ENCODE measurements at places on chromosomes 6 and 20.

GRCh38 chr6:104656235-104656634 lies 203.5 kb downstream of the HACE1 start:
- DNase-seq: no peak

- no peak for DNase-seq
These were observed 50.1 kb upstream of the SMOC2 start for GRCh38 chr6:168390749-168391420.

GRCh38 chr6:37371154-37372083 lies 17.6 kb downstream of the RNF8 start:
- DNase-seq: no peak

DNA sequence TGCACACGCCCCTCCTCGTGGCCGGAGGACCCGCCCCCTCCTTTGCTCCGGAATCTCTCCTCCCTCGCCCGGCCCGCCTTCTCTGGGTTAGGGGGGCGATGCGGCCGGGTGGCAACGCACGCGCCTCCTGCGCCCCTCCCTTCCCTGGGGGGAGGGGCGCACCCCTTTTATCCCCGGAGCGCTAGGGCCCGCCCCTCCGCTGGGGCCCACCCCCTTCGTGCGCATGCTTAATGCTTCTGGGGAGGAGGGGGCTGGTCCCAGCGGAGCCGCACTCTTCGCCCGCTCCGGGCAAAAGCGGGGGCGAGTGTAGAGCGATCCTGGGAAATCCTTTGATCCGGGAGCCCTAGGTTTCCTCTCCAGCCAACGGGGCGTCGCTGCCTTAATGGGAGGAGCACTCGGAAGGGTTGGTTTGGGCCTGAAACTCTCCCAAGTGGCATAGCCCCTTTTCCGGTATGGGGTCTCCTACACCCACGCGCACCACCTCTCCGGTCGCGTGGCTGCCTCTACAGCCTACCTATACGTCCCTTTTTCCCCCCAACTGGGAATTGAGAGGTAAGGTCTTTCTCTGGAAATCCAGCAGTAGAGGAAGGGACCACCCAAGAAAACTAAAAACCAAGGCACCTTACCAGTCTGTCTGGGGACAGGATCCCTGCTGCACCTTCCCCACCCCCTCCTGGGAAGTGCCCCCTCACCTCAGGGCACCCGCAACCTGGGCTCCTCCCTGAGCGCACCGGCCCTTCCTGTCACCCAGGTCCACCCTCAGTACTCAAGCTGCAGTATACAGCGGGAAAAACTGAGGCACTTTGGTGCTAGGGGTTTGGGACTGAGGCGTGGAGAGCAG lies 2.1 kb downstream of the SOX12 start:
- DNase-seq: peak; percentile 85

GRCh38 chr6:155448668-155449449 lies 6.8 kb downstream of the NOX3 start:
- DNase-seq: no peak

DNA sequence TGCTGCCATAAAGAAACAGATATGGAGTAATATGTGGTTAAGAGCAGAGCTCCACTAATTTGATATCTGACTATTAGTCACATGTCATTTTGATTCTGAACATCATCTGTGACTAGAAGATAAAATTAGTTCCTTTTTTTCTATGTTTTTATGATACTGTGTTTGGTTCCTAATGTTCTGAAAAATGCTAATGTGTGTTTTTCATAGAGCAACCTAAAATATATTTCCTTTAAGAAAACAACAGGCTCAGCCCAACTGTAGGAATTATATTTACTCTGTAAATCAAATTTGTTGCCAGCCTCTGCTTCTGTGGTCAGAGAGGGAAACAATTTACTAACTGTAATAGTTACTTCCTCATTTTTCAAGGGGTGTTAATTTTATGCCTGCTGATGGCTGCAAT lies 33.3 kb upstream of the TXLNB start:
- no peak for DNase-seq

- DNase-seq: no peak
These were observed 104.1 kb upstream of the TRAF3IP2 start for GRCh38 chr6:111709615-111710398.

- no peak for DNase-seq
These were observed 883 bp upstream of the DBNDD2 start for GRCh38 chr20:45407067-45407745.

DNA sequence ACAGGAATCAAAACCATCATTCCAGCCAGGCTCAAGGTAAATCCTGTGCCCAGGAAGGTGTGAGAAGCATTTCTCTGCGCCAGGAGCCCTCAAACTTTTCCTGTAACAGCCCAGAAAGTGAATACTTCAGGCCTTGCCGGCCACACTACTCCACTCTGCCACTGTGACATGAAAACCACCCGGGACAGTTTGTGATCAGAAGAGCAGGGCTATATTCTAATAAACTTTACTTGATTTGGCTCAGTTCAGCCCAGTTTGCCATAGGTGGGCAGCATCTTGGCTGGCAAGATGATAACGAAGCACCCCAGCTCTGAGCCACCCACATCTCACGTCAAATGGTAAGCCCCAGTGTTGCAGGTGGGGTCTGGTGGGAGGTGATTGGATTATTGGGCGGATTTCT lies 249.4 kb downstream of the DLL1 start:
- DNase-seq: no peak

GRCh38 chr20:51562332-51563173 lies 20.0 kb upstream of the NFATC2 start:
- peak; percentile 90 for DNase-seq

DNA sequence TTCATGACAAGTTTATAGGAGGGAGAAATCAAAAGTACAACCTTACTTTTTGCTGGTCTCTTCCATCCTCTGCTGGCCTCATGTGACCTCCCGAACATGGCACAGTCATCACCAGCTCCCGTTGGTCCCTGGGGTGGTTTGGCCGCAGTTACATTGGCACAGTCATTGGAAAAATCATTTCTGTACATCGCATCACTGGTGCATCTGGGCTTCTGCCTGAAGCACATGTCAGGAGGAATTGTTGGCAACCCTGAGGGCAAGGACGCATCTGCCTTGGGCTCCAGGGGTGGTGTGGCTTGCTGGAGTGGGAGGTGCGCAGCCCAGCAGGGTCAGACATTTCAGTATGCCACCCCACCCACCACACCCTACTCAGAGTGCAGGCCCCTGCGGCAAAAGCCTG lies 162.9 kb upstream of the SLC24A3 start:
- no peak for DNase-seq

GRCh38 chr6:41591859-41592502 lies 45.8 kb downstream of the FOXP4 start:
- DNase-seq: no peak

DNA sequence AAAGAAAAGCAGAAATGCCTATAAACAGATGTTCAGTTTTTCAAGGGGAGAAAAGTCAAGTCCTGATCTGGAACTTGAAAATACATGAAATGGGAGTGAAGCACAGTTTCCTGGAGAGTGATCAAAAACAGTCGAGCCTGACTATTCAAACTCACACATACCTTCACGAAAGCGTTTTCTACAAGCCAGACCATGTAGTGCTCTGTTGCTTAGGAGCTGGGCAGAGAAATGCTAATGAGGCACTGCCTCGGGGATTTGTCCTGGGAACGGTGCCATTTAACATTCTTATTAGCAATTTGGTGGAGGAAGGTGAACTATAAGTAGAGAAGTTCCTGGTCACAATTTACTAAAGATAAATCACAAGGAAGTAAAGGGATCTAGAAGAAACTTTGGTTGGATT lies 5.9 kb downstream of the NHSL1 start:
- DNase-seq: no peak

- DNase-seq: no peak
These were observed 1.4 kb downstream of the NPBWR2 start for GRCh38 chr20:64105846-64106434.

DNA sequence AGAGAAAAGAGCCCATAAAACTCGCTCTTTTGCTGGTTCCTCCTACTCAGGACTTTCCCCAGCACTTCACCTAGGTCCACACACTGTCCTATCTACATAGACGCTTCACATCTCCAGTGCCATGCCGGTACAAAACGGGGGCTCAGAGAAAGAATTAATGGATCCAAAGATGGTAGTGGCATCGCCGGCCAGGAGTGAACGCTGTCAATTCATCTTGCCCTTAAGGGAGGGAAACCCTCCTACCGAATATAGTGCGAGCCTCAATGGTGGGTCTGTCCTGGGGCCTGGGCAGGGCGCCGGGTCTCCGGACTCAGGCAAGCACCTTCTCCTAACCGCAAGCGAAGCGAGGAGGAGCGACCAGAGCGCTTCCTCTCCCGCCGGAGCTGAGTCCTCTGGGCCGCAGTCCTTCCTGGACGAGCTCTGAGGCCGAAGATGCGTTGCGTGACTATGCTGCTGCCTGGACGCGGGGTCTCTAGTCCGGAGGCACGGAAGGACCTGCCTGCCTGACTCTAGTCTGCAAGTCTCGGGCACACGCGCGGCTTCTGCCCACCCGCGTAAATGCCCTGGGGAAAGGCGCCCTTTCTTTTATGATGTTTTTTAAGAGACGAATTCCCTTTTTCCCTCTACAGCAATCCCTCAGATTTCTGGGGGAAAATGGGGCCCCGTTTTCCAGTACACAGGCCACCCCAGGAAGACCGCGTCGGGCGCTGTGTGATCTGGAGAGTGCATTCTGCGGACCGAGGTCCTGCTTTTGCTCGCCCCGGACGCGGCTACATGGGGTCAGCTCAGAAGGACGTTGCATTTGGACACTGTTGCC lies 100.1 kb upstream of the PRDM1 start:
- no peak for DNase-seq

DNA sequence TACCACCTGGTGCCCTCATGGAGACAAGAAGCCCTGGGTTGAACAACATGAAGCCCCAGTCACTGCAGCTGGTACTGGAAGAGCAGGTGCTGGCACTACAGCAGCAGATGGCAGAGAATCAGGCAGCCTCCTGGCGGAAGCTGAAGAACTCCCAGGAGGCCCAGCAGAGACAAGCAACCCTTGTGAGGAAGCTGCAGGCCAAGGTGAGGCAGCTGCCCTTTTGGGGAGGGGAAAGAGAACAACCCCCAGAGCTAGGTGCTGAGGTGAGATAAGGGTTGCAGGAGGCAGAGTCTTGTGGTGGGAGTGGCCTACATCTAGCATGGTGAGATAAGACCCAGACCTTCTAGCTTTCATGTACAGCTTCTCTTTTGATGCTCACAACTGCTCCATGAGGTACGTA lies 7.0 kb downstream of the CEP250 start:
- no peak for DNase-seq

DNA sequence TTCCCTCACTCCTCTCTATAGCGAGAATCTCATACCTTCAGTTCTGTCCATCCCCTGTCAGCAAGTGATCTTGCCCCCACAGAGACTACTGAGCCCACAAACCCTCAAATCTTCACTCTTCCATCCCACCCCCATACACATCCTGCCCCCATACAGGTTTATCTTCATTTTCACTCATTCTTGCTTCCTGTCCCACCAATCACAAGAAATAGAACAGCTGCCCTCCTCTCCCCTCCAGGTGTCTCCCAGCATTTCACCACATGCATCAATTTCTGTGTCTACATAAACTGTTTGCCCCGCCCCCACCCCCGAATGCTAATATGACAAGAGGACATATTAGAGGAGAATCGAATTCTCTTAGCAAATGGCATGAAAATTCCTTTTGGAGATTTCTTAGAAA lies 54.9 kb upstream of the CARMIL1 start:
- no peak for DNase-seq

DNA sequence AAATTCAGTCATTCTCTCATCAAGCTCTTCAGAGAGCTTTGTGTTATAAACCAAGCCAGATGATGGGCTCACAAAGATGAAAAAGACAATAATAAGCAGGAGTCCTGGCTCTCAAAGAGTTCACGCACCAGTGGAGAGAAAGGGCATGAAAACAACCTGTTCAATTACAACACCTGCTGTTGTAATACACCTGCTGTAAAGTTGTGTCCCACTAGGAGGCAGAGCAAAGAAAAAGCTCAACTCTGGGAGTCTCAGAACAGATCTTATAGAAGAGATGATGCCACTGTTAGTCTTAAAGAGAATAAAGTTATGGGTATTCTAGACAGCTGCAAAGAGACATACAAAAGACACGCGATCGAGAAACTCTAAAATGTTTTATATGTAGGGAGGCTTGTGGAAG lies 100.6 kb downstream of the DCDC2 start:
- DNase-seq: no peak

GRCh38 chr6:129446272-129447197 lies 263.4 kb downstream of the ARHGAP18 start:
- DNase-seq: no peak

DNA sequence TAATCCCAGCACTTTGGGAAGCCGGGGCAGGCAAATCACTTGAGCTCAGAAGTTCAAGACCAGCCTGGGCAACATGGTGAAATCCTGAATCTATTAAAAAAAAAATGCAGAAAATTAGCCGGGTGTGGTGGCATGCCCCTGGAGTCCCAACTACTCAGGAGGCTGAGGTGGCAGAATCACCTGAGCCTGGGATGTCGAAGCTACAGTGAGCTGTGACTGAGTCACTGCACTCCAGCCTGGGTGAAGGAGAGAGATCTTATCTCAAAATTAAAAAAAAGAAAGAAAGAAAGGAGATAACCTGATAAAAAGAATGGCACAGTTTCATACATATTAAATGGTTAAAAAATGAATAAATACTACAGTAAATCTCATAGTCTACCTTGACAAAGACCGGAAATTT lies 123.6 kb upstream of the TNFAIP3 start:
- DNase-seq: no peak

DNA sequence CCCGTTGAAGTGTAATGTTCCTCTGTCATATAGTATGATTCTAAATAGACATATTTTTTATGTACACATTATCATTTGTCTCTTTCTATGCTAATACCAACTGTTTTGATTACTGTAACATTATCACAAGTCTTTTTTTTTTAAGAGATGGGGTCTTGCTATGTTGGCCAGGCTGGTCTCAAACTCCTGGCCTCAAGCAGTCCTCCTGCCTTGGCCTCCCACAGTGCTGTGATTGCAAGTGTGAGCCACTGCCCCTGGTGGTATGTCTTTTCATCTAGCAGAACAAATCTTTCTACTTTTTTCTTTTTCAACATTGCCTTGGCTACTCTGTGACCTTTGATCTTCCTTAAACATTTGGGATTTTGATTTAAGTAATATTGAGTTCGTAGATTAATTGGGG lies 57.7 kb downstream of the SLX4IP start:
- DNase-seq: no peak

- no peak for DNase-seq
These were observed 19.2 kb downstream of the CAPN11 start for GRCh38 chr6:44177691-44178423.

DNA sequence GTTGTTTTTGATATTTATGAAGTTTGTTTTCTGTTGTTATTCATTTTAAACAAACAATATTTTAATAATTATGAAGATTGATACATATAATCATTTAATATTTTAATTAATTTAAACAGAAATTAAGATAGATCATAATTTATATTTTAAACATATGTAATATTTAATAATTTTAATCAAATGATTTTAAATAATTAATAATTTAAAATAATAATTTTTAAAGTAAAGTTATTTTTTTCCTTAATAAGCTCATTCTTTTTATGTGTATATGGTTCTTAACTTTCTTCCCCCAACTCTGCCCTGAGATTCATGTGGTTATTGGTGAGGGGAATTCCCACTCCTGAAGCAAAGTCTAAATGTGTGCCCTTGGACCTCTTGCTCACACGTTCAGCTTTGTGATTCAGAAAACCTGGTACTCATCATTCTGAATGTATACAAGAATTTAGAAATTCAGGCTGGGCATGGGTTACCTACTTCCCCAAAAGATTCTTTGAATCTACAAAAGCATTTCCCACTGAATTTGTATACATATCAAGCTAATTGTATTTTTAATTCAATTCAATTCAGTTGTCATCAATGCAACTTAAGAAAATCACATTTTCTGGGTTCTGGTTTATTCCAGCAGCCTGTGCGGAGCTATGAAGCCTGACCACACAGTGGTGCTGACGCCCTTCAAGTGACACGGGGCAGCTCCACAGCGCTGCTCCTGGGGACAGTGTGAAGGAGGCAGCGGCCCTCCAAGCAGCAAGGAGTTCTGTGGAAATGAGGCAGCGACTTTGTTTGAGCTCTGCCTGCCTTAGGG lies 168.9 kb upstream of the UST start:
- DNase-seq: peak; percentile 48
